ENCODE measurements at places on chromosomes 6 and 20.

- no peak for DNase-seq
These were observed 251.2 kb downstream of the SLC24A3 start for GRCh38 chr20:19463597-19463996.

DNA sequence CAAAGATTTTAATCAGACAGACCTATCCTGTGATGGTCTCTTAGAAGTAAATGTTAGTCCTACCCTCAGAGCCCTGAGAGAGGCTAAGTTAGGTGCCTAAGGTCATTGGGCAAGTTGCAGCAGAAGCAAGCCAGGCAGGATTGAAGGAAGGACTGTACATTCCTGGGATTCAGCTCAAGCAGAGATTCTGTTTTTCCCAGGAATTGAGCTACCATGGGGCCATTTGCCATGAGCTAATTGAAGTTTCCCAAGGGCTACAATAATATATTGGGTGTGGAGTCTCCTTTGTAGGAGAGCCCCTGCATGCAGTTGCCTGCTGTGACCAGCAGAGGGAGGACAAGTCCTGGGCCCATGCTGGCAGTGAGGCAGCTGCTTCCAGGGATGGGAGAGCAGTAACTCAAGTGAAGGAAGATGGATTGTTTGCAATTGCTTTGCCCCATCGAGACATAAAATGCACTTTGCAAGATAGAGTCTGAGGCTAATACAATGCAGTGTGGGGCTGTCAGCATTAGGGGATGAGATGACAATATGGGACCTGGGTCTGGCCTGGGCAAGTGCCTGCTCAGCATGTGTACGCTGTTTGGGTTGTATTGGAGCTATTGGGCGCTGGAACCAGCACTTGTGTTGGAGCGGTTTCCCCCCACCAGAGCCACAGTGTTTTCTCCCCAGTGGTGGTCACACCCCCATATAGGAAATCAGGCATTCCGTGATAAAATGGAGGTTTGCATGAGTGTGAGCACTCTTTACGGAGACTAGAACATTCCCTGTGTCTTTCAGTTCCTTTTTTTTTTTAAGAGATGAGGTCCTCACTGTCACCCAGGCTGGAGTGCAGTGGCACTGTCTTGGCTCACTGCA, 27.9 kb downstream of the DNMT3B start:
- peak; percentile 61 for DNase-seq

DNA sequence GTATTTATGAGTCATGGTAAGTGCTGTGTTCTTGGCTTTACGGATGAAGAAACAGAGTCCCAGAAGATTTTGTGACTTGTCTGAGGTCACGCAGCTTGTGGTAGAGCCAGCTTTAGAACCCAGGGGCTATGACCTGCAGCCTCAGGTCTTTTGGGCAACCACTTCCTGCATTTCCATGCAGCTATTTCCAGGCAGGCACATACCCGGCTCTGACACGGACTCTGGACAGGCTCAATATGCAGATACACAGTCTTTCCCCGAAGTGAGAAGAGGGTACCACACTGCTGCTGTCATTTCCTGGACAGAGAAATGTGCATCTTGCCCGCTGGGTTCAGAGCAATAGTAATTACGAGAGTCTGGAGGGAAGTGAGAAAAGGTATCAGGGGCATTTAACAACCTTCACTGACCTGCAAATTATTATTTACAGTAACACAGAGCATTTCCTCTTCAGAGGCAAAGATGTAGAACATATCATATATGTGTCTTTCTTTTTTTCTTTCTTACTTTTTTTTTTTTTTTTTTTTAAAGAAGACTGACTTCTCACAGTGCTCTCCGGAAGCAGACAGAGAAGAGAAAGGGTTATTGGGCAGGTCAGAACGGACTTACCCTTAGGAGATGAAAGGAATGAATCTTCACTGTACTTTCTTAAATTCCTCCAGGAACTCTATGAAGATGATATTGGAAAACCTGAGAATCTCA, 185.1 kb downstream of the CLIC5 start:
- no peak for DNase-seq

DNA sequence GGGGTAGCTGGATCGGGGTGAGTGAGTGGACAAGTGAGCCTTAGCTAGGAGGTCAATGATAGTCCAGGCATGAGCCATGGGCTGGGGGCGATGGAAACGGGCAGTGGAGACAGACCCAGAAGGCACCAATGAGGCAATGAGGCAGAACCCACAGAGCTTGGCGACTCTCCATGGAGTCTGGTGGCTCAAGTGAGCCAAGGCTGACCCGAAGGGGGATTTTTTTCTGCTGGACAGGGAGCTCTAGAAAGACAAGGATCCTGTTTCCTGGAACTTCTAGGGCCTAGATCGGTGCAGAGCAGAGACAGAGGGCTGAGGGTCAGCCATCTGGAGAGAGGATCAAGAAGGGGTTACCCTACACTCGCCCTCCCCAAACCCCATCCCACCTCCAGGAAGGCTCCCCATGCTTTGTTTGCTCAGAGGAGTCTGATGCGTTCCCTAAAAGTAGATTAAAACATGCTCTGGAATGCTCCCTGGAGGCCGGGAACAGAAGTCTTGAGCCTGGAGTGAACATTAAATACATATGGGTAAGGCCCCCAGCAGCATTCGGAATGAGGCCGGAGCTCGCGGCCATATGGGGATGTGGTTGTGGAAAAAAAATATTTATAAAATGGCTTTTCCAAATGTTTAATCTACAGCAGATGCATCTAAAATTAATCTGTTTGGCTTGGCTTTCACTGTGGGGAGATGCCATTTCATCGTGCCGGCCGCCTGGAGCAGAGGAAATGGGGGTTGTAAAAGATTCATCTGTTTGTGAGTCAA, 237.8 kb upstream of the PMEPA1 start:
- no peak for DNase-seq

GRCh38 chr6:56593801-56594318, 48.8 kb downstream of the DST start:
- no peak for DNase-seq

GRCh38 chr6:3899970-3900439, 50.8 kb downstream of the FAM50B start:
- DNase-seq: no peak

GRCh38 chr6:57021086-57021720, 25.3 kb upstream of the KIAA1586 start:
- DNase-seq: no peak

DNA sequence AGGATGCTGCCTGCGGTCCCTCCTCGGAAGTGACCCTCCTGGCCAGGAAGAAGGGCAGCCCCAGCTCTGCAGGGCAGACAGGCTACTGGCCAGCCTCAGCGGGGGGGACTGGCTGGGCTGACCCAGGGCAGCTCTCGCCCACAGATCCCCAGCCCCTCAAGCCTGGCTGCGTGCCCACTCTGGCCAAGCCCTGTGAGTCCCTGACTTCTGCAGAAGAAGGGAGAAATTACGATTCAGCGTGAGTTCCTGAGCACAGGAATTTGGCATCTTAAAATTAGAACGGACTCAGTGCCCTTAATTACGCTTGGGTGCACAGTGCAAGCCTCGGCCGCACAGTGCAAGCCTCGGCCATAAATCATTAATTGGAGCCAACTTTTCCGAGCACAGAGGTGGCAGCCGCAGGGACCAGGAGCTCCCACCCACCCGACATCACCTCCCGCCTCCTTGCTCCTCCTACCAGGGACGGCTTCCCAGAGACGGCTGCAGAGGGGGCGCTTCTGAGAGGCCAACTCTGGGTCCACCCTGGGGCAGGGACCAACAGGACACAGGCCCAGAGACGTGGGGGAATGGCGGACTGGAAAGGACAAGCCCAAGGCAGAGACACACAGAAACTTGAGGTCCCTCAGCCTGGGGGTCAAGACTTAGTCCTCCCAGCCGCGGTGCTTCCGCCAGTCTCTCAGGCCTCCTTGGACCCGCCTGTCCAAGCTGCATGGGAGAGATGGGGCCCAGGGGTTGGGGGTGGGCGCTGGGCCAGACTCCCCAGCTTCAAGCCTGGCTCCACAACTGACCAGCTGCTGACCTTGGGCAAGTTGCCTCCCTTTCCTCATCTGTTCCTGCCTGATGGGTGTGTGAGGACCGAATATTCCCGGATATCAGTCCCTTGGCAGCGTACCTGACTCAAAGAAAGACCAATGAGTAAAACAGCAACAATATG, 165.4 kb downstream of the TAF4 start:
- no peak for DNase-seq

All from stimulated activated CD4-positive, alpha-beta T cell treated with anti-CD3 and anti-CD28 coated beads, Interleukin-1b, Interleukin-23, amount 100 ng/mL, for 4 hours (primary cell).